AG08395 (cell line): ENCODE measurements at places on chromosomes 3 and 15.

DNA sequence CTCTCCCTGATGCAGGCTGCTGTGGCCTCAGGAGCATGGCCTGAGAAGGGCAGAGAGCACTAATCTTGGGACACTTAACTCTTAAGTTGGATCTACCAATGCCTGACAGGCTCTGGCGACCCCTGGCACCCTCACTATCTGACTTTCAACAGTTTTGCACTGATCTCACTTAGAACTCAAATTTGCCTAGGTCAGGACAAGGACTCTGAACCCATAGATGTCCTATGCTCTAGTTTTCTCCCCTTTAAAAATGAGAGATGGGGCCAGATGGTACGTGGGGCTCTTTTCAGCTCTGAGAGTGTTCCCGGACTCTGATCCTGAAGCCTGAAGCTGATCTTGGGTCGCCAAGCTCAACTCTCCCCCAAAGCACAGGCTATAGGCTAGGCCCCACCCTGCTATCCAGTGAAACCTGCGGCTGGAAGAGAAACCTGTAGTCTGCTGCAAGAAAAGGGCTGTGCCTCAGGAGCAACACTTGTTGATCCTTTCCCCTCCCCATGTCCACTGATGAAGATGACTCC, 65.7 kb downstream of the RPL39L start:
- DNase-seq, result no peak

DNA sequence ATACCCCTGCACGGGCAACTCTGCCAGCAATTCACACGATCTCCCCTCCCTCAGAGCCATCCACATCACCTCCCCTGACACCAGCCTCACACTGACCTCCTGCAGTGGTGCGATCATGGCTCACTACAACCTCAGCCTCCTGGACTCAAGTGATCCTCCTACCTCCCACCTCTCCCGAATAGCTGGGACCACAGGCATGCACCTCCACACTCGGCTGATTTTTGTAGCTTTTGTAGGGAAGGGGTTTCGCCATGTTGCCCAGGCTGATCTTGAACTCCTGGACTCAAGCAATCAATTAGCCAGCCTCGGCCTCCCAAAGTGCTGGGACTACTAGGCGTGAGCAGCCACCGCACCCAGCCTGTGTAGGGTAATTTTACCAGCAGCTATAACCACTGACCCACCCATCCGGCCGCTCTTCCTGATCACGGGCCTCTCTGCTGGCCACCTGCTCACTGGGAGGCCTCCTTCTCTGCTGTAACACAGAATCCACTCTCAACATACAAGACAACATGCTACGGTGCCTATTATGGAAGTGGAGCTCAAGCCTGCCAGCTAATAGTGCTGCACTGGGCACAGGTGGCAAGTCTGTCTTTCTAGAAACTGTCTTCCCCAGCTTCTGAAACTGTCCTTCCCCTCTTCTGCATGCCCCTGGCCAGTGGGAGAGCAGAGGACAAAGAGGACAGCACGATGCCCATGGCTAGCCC, 4.6 kb downstream of the GP9 start:
- no peak for DNase-seq

- DNase-seq, result no peak
These were observed 151.7 kb downstream of the C3orf38 start for GRCh38 chr3:88301273-88301995.

- no peak for DNase-seq
These were observed 238.7 kb downstream of the XXYLT1 start for GRCh38 chr3:195032106-195032759.

GRCh38 chr15:31136607-31137328, 35.2 kb upstream of the TRPM1 start:
- DNase-seq, result no peak

DNA sequence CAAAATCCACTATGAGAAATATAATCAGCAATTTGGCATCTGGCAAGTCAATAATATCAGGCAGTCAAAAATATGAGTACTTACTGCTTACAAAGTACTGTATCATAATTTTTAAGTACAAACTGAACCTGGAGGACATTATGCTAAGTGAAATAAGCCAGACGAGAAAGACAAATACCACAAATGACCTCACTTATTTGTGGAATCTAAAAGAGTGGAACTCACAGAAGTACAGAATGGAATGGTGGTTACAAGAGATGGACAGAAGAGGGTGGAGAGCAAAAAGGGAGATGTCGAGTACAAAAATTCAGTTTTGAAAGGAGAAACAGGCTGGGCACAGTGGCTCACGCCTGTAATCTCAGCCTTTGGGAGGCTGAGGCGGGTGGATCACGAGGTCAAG, 12.4 kb downstream of the PCYT1A start:
- no peak for DNase-seq

GRCh38 chr3:134441821-134442220, 44.0 kb downstream of the ANAPC13 start:
- DNase-seq, result no peak

- DNase-seq, result no peak
These were observed 712.4 kb upstream of the UBE2E2 start for GRCh38 chr3:22490747-22491146.

- DNase-seq, result peak; percentile 89
These were observed 22.1 kb downstream of the ZNF621 start for GRCh38 chr3:40546816-40547215.

DNA sequence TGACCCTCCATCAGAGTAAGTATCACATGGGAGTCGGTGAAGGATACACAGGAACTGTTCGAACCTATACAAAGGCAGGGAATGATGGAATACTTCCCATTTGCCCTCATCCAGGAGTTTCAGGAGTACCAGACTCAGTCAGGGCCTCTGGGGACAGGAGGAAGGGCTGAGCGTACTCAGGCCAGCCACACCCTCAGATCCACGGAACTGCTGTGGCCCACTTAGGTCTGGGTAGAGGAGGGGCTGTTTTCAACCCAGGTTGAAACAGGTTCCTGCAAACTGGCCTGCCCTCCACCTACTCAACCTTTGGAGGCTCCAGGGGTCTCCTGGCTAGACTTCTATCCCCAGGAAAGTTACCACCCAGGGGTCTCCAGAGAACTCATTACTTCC, 6.7 kb upstream of the IGDCC3 start:
- no peak for DNase-seq

DNA sequence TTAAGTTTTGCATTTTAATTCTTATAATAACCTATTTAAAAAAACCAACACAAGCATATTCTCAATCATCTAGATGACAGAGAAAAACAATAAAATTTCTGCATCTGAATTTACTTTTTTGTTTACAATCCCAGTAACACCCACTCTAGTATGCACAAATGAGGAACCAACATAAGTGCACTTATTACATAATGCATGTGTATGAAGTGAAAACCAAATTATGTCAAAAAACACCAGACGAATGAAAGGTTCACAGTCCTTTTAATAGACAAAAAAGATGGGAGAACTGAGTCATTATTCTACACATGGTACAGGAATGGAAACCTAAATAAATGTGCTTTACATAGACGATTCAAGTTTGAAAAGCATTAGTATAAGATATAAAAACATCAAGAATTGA, 91.7 kb downstream of the NR1I2 start:
- no peak for DNase-seq

GRCh38 chr15:31259562-31260252, 66.9 kb upstream of the KLF13 start:
- no peak for DNase-seq

DNA sequence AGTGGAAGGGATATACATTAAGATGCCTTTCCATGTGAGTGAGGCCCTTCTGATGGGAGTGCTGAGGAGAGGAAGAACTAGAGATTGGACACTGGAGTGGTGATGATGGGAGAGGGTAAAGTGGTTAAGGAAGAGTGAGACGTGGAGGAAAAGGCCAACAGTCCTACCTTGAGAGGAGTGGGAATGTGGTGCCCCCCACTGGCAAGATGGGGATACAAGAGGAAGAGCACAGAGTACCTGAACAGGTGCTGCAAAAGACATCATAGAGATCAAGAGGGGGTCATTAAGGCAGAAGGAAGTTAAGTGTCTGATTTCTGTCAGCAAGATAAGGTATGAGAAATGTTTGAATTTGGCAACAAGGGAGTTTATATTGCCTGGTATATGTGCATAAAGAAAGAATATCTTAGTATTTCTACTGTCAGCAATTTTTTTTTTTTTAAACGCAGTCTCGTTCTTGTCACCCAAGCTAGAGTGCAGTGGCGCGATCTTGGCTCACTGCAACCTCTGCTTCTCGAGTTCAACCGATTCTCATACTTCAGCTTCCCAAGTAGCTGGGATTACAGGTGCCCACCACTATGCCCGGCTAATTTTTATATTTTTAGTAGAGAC, 34.0 kb downstream of the ARIH2 start:
- no peak for DNase-seq

DNA sequence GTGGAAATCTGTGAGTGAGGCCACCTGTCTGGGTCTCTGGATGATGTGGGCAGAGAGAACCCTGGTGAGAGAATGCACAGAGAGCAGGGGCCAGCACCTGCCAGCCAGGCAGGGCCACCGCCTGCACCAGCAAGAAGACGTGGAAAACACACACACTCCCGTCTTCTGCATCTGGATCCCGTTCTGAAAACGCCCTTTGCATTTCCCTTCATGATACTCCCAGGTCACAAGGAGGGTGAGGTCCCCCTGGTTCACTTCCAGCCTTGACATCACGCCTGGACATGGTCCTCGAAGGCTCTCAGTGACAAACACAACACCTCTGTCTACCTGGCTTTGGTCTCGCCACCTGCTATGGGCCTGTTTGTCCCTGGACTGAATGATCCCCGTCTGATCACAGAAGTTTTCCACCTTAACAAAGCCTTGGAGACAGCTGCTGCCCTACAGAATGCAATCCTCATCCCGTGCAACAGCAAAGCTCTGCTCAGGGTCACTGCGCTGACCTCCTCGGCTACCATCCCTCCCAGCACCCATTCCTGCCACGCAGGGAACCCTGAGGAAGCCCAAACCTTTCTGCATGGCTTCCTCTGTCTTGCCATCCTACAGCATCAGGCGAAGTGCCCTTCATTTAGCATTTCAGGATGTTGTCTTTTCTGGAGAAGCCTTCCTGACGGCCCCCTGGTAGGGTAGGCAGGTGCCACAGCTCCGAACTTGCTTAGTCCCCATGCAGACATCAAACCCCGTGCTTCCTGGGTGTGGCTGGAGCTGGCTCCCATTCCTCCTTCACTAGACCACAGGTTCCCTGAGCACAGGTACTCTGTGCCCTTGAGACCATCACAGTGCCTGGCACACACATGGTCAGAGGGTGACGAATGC, 122.5 kb downstream of the ATP10A start:
- no peak for DNase-seq

GRCh38 chr3:190886945-190887344, 24.5 kb upstream of the GMNC start:
- DNase-seq, result no peak

DNA sequence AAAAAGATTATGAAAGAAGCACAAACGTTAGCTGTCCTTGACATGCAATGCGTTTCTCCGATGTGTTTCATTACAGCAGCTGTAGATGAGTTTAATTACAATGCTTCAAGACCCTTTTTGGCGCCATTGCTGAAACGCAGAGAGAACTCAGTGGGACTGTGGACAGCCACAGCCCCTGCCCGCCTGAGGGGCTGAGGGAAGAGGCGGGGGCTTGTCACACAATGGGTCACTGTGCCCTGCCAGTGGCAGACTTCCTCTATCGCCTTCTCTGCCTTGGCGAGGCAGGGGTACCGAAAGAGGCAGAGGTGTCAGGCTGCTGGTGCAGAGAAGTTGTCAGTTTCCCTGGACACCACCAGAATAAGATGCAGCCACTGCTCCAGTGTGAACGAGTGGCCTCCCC, 252.0 kb downstream of the NR2F2 start:
- DNase-seq, result no peak

DNA sequence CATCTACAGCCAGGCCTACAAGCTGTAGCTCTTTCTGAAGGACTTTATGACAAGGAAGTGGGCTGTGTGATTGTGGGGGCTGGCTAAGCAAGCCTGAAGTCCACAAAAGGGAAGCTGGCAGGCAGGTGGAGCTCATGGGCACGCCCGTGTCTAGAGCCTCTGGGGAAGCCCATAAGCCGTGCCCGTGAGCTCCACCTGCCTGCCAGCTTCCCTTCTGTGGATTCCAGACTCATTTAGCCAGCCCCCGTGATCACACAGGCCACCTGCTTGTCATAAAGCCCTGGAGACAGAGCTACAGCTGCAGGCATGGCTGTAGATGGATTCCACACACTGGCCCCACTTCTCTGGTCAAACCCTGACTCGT, 15.2 kb downstream of the EFCC1 start:
- no peak for DNase-seq

DNA sequence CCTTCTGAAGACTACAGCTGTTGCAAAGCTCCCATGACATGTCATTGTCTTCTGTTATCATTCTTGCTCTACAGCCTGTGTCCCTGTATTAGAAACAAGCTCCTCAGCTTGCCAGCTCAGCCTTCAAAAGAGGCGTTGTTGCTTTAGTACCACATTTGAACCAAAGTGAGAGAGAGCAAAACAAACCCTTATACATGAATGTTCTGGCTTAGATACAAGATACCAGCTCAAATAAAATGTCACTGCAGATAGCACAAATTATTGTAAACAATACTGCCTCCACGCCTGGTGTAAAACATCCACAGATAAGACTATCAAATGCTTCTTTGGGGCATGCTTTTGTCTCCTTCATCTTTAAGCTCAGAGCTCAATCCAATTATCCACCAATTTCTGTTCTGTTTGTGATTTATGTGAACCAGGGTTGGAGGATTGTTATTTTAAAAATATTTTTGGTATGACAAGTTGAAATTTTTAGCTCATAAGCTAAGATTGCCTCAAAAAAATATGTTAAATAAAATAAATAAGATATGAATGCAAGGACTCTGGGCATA, 403.6 kb upstream of the CDIN1 start:
- DNase-seq, result no peak

DNA sequence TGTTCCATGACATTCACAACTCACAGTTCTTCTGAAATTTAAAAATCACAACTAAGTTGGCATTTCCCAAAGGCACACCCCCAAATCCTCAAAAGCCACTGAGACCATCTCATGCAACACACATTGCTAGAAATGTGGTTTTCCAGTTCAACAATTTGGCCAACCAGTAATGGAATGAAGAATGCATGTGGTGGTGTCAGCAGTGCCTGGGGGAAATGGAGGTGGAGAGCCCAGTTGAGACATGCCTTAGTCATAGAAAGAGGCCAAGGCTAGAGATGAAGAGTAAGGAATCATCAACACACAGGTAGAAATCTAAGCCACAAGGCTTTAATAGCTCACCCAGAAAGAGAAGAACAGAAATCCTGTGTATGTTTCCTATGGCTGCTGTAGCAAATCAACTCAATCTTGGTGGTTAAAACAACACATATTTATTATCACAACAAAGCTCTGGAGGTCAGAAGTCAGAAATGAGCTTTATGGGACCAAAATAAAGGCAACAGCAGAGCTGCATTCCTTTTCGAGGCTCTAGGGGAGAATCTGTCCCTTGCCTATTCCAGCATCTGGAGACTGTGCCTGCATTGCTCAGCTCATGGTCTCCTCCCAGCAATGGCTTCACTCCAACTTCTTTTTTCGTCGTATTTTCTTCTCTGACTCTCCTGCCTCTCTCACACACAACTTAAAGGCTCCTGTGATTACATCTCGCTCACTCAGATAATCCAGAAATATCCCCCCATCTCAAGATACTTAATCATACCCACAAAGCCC, 54.0 kb downstream of the SNTN start:
- peak; percentile 57 for DNase-seq
